Stomach (tissue), 19 donors: ENCODE measurements at places on chromosomes 5 and 9.

DNA sequence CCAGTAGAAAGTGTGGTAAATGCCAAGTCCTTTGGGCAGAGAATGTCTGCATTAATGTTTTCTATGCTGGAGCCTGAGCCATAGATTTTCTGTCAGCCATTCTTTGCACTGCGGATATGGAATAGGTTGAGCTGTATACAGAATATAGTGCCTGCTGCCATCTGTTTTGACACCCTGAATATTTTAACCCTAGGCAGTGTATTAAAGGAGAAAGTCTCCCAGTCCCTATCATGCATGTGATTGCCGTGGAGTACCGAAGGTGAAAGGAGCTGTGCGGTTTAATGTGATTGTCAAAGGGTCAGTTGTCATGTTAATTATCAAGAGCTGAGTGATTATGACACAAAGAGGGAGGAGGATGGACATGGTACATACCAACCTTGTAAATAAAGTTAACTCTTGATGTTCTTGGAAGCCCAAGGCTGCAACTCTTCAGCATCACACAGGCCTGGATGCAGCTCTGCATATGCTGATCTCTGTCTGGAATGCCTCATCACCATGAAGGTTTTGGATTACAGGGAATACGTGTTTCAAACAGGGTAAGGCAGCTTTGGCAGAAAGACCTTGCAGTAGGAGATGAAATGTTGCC lies 247.1 kb upstream of the ELAVL2 start:
- no peak for DNase-seq

DNA sequence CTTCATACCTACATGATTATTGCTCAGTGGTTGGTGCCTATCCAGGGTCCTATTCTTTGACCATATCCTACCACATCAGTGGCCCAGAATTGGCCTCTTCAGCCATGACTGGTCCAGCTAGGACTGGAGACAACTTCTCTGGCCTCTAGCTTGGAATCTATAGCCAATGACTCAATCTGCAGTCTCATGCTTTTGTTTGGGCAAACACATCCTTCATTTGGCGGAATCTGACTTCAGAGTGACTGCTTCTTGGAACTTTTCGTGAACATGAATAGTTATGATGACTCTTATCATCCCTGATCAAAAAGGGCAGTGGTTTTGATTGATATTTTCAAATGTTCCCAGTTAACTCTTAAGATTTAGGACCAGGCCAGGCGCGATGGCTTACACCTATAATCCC lies 134.1 kb downstream of the PAPPA start:
- DNase-seq = no peak

DNA sequence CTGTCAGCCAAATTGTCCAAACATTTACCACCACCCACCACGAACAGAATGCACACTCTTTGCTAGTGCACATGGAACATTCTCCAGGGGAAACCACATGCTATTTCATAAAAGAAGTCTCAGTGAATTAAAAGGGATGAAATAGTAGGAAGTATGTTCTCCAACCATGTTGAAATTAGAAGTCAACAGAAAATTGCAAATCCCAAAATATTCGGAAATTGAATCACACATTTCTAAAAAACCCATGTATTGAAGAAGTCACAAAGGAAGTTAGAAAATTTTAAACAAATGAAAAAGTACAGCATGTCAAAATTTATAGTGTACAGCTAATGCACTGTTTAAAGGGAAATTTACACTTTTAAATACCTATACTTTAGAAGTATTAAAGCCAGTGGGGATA lies 50.8 kb downstream of the TGFBR1 start:
- no peak for DNase-seq

DNA sequence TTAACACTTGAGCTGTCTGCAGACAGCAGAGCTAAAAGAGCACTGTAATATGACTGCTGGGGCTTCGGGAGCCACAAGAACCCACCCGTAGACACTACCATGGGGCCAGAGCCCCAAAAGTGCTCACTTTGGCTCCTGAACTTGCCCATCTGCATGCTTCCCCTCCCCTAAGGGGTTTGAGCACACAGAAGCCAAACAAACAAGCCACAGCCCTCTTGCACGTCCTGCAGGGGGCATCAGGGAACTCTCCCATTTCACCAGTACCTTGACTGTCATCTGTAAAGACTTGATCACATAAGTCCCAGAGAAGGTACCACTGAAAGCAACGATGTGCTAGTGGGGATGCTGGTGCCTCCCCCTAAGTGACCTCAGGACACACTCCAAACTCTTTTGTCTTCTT lies 681.8 kb downstream of the SEMA5A start:
- no peak for DNase-seq

DNA sequence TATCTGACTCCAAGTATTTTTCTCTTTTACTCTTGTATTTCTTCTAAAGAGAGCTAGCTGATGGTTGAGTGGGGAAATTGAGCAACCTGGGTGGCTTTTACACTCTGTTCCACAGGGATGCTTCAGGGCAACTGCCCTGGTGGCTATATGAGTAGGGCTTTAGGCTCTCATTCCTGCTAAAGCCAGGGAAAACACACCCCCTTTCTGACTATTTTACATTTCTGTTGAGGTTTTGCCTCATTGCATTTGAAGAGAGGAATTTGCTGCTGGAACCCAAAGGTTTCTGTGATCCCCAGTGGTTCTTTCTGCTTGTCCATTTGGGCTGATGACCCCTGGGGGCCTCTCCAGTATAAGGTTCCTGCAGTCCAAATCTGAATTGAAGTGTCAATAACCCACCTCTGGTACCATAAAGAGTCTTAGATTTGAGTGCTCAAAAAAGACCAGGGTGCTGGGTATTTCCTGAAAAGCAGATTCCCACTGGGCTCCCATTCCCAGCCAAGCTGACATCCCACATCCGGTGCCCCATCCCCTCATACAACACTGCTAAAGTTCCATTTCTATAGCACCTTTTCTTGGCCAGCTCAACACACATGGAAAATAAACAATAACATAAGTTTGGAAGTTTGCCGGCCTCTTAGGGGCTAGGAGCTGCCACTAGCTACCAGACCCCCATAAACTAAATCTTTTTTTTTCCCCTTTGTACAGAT lies 59.5 kb downstream of the PAPPA start:
- DNase-seq = no peak
